Activated T-cell treated with anti-CD3 and anti-CD28 coated beads for 1 hour (primary cell): ENCODE measurements at places on chromosomes 11 and 22.

- DNase-seq = no peak
Observed at GRCh38 chr11:46674463-46675287, 25.7 kb downstream of the ARHGAP1 start.

- DNase-seq = no peak
Observed at GRCh38 chr11:48096588-48097525, 116.5 kb downstream of the PTPRJ start.

DNA sequence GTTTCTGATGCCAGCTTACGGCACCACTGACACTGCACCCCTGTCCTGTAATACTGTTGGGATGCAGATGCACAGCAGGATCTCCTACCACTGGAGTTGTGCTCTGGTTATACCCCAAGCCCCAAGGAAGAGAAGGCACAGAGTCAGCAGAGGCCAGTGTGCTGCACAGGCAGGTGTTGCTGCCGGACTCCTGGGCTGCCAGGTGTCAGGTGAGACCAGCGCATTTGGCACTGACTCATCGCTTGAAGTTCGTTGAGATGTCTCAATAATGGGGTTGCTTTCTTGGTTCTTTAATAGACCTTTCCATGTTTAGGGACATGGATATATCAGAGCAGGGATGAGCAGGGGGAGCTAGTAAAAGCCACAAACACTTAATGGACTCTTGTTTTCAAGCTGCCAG is 75.7 kb upstream of the TTC12 start:
- no peak for DNase-seq

- no peak for DNase-seq
Observed at GRCh38 chr11:94402355-94402754, 1.1 kb upstream of the GPR83 start.

GRCh38 chr11:11701070-11701469 is 79.3 kb upstream of the GALNT18 start:
- DNase-seq = no peak

DNA sequence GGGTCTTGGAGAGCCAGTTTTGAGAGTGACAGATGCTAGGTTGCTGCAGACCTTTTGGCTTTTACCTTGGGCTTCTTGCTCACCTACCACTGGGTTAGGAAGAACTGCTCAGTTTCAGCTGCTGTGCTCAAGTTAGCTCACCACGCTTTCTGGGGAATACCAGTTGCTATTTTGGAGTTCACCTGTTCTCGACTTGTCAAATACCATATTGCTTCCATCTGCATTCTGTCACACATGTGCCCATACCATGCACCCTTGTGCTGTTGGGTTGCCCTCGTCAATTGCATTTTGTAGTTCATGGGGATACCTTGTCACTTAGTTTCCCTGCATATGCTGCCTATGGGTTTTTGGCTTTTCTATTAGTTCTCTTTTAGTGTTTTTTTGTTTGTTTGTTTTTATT is 23.0 kb upstream of the BARX2 start:
- no peak for DNase-seq

DNA sequence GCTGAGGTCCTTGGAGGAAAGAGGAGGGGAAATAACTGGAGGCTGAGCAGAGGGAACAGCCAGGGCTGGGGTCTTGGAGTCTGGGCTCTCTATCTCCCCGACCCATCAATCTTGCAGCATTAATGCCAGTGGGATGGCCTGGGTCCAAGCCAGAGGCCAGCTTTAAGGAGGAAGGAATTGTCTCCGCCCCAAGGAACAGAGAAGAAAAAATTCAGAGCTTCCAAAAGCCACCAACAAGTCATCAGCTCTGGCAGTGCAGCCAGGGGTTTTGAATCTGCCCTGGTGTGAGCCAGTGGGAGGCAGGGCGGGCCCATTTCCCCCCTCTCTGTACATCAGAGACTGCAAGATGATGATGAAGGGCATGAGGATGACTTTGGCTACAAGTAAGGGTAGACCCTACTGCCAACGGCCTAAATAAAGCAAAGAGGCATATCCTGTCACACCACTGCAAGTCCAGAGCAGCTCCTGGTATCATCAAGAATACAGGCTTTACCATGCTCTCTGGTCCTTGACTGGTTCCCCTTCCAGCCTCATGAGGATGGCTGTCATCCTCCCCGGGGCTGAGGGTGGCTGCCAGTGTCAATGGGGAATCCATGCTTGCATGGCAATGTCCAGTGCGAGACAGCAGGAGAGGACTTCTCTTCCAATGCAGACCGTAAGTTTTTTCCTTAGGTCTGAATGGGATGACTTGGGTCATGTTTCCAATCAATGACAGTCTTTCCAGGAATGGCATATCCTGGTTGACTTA is 34.4 kb downstream of the LRRC32 start:
- no peak for DNase-seq

GRCh38 chr11:93444617-93445073 is 98.5 kb downstream of the SMCO4 start:
- DNase-seq = no peak

GRCh38 chr11:77046060-77046501 is 11.9 kb downstream of the B3GNT6 start:
- DNase-seq = peak; percentile 44
